ENCODE measurements at places on chromosomes 6 and 20.

DNA sequence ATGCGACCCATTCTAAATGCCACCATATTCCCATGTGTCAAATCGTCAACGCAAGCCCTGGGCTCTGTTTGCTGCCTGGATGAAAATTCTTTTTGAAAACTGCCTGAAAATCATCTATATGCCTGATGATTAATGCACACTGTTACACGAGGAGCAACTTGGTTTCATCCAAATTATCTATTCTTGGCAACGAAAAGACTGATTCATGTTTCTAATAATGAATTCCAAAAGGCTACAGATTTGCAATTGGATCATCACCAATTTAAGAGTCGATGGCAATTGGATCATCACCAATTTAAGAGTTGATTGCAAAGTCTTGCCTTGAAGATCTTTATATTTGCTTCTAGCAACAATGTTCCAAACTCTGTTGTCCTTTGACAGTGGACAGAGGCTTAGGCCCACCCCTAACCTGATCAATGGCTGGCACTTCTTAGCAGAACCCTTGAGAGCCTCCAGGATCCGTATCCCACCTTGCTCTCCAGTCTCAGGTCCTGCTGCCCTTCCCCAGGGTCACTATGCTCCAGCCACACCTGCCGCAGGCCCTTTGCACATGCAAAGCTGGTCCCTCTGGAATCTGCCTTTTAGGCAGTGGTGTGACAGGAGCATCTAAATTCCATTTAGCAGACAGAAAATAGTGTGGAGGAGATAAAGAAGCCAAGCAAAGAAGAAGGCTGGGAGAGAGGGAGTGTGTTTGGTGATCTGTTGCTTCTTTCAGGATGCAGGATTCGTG is 460.9 kb upstream of the SULF2 start:
- no peak for DNase-seq

DNA sequence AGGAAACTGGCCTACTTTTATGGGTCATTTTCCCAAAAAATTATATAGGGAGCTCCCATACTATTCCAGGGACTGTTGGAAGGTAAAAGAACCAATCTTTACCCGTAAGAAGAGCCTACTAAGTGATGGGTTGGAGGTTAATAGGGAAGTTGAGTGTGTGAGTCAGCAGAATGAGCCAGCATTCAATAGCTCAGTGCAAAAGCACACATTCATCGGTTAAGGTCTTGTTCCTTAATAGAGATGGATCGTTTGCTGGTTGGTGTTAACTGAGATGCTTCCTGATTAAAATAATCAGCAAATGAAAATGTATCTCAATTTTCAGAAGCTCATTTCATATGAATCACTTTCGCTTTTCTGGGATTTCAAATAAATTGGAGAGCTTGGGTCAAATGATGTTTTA is 115.3 kb upstream of the MRPS10 start:
- DNase-seq = peak; percentile 60

DNA sequence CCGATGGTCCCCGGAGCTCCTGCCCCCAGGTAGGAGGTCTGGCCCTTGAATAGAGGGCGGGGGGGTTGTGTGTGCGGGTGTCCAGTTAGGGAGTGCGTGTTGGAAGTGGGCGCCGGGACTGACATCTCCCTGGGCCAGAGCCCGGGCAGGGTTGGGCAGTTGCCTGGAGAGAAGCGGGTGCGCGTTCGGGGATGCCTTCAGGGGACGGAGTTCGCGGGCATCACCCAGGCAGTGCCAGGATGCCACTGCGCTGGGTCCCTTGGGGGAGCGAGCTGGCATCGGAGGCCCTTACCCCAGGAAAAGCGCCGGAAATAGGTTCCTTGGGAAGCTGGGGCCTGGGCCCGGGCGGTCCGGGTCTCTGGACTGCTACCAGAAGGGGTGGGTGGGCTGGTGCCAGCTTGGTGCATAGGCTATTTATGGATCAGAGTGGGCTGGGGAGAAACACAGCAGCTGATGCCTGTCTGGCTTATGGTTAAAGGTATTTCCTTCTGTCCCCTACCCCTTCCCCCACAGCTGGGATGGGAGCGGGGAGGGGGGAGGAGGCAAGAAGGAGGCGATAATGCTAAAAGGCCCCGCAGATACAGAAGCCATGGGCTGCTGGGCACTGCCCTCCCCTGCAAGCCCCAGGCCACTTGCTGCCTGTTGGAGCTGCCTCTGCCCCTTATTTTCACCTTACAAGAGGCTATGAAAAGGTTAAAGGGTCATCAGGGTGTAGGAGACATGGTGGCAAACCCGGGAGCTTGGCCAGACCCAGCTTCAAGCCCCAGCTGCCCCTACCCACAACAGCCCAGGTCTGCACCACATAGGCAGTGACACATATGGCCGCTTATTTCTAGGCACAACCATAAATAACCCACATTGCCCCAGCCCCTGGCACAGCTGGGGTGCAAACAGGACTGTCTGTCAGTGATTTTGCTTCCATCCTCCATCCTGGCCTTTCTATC is 638 bp downstream of the PACSIN1 start:
- no peak for DNase-seq

DNA sequence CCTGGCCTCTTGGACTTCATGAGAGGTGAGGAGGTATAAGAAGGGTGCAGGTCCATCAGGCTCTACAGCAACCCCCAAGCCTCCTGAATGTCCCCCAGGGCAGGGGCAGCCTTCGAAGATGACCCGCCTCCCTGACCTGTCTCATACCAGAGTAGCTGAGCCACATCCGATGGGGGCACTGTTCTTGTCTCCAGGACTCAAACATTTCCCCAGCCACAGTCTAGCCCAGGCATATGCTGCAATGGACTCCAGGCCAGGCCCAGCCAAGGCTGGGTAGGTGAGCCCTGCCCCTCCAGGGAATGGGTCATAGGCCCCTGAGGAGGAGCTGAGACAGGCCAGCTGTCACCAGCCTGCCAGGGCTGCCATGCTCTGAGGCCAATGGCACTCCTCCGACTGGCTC is 65.3 kb downstream of the BANF2 start:
- DNase-seq = no peak

- no peak for DNase-seq
Measured at GRCh38 chr20:17620371-17621228, 50.7 kb downstream of the DSTN start.

GRCh38 chr6:113529196-113529595 is 327.9 kb upstream of the MARCKS start:
- no peak for DNase-seq

DNA sequence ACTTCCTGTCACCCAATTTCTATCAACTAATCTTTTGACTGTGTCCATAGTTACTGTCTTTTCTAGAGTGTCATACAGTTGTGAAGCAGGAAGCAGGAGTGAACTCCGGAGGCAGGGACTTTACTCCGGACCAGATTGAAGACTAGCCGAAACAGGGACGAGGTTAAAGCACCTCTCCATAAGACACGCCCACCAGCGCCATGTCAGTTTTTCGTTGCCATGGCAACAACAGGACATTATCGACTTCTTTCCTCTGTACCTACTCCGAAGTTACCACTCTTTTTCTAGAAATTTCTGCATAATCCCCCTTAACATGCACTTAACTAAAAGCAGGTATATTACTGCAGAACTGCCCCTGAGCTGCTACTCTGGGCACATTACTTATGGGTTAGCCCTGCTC is 25.2 kb downstream of the TRIM38 start:
- no peak for DNase-seq

- DNase-seq = peak; percentile 34
Measured at GRCh38 chr20:53840532-53840931, 229.9 kb downstream of the BCAS1 start.

GRCh38 chr6:3698021-3698420 is 53.5 kb downstream of the PXDC1 start:
- DNase-seq = no peak

GRCh38 chr6:39086294-39086693 is 28.7 kb downstream of the SAYSD1 start:
- no peak for DNase-seq

GRCh38 chr6:25452031-25452430 is 172.9 kb downstream of the CARMIL1 start:
- DNase-seq = peak; percentile 88

GRCh38 chr20:54623991-54624569 is 148.7 kb downstream of the DOK5 start:
- no peak for DNase-seq

- DNase-seq = no peak
Measured at GRCh38 chr20:12434672-12435071, 517.0 kb downstream of the BTBD3 start.

GRCh38 chr6:25053875-25054371 is 118.2 kb upstream of the RIPOR2 start:
- DNase-seq = peak; percentile 84

GRCh38 chr20:37243076-37243936 is 18.3 kb downstream of the GHRH start:
- DNase-seq = no peak

GRCh38 chr6:37176268-37177076 is 6.5 kb downstream of the PIM1 start:
- no peak for DNase-seq

- no peak for DNase-seq
Measured at GRCh38 chr6:126718600-126719327, 378.8 kb downstream of the CENPW start.

- no peak for DNase-seq
Measured at GRCh38 chr6:133426038-133426437, 184.9 kb downstream of the EYA4 start.

GRCh38 chr20:16624106-16624505 is 50.9 kb upstream of the KIF16B start:
- no peak for DNase-seq

- DNase-seq = no peak
Measured at GRCh38 chr6:116883005-116883404, 6.0 kb downstream of the RFX6 start.

DNA sequence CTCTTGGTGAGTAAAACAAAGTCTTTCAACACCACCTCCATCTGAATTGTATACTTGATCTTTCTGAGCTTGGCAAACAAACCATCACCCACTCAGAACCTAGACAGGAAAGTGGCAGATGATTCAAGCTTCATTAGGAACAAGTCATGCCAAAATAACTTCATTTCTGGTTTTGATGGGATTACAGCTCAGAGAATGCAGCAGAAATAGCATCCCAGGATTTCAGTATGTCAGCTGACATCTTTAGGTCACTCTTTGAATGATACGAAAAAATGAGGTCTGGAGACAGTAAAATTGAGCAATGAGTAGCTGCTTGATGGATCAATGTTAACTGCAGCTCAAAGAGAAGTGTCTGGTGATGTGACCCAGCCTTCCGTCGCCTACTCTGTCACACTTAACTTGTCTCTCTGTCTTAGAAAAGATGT is 92.4 kb downstream of the GJA10 start:
- peak; percentile 41 for DNase-seq

- no peak for DNase-seq
Measured at GRCh38 chr6:117194978-117195377, 70.4 kb upstream of the VGLL2 start.

DNA sequence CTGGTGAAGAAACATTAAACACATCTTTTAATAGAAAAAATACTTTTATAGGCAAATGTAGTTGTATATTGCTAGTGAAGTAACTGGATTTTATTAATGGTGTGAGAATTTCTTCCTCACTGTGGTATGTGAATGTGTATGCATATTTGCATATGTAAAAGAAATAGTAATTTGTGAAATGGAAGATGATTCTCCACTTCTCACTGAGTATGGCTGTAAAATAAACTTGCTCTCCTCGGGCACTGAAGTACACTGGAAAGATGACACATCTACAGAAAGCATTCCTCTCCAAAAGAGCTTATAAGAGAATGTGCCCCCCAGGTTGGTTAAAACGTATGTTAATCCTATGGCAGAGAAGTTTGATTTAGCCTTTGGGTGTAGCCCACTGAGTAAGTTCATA is 155.5 kb downstream of the LPA start:
- DNase-seq = no peak

DNA sequence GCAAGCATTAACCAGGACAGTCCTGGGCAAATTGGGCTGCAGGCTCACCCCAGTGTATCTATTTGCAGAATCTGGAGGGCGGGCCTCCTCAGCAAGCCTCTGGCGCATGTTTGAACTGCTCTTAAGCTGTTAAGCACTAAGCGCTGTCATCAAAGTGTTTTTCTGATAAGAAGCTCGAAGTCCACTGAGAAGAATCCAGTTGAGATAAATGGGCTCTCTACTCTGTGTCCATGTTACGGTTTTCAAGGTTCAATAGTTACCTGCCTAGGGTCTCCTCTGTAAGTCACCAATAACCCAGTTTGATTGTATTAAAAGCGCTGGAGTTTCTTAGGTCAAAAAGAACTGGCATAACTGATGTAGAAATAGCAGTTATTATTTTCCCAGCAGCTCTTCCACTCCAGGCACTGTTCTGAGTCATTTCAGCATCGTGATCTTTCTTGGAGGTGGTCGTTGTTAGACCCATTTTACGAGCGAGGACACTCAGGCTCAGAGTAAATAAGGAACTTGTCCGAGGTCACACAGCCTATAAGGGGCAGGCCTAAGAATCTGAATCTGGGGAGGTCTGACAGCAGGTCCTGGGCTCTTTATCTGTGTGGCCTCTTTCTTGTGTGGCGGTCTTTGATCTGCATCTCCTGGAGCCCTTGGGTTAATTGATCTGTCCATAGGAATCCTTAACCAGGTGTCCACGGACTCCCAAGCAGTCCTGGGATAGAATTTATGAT is 207.4 kb upstream of the ZNF217 start:
- no peak for DNase-seq

GRCh38 chr20:6048391-6048790 is 5.5 kb downstream of the LRRN4 start:
- no peak for DNase-seq

GRCh38 chr20:53708129-53708968 is 114.7 kb upstream of the ZNF217 start:
- peak; percentile 73 for DNase-seq

DNA sequence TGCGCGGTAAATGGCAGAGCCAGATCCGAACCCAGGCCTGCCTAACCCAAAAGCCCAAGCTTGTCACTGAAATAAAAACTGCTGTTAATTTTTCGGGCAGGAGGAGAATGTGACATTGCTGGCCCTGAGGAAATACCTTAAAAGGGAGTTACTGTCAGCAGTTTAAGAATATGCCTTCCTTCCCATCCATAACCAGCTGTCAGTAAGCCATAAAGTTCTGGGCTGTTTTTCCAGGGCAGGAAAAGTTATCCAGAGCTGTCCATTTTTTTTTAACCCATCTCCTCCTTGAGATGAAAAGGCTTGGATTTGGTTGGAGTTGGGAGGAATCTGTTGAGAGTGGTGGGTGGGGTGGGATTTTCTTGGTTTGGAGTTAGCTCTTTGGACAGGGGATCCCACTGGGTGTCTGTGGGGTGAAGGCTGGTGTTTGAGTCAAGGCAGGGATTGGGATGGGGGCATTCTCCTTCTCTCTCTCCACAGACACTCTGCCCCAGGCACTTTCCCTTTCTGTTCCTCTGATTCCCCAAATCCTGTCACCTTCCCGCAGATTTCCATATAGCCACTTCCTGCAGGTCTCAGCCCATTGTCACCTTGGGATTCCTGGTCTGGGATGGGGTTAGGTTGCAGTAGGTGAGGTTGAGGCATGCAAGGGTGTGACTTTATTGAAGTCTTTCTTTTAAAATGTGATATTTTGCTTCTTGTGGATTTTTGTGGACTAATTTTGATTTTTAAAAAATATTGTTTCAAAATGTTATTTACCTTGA is 4.3 kb upstream of the KCNG1 start:
- no peak for DNase-seq

- peak; percentile 12 for DNase-seq
Measured at GRCh38 chr20:33267701-33268100, 15.3 kb upstream of the BPIFB1 start.

GRCh38 chr6:87837444-87837843 is 135.4 kb upstream of the AKIRIN2 start:
- no peak for DNase-seq
